ENCODE measurements at places on chromosomes 12 and 14.

DNA sequence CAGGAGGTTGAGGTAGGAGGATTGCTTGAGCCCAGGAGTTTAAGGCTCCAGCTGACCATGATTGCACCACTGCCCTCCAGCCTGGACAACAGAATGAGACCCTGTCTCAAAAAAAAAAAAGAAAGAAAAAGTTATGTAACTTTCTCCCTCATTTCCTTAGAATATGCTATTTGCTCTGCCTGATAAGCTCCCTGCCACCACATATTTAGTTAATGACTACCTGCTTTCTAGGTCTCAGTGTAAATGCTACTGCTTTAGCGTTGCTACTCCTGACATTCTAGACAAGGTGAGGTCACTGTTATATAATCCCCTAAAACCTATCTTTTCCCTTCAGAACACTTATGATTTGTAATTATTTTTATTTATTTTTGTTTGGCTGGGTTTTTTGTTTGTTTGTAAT, 86.3 kb upstream of the AMN1 start:
- DNase-seq = no peak

DNA sequence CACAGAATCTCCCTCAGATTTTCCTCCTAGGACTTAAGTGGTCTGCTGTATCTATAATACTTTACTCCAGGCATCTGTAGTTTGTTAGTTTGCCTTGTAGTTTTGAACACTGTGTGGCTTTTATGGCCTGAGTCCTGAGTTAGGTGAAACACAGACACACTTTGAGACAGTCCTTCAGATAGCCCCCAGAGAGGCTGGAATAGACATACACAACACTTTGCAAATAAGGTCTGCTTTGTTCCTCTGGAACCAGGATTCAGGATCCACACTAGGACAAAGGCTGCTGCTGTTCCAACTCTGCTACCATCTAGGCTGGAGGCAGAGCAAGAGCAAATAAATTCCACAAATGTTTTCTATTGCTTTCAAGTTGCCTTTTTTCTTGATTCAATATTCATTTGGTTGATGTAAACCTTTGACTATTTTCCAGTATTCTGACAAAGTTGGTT, 41.4 kb upstream of the INSM2 start:
- no peak for DNase-seq

DNA sequence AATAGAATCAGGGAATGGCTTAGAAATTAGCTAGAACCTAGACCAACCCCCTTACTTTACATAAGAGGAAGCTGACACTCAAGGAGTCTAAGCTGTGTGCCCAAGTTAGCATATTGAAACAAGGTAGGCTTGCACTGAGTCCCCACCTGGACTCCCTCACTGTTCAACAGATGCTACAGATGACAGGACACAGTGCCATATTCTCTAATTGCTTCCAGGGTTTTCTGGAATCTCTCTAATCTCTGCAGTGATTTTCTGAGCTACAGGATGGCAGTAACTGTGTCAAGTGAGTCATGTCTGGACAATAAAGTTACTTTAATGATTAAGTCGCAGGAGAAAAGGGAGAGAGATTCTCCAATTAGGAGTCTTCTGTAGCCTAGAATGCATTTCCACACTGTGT, 35.8 kb downstream of the AKAP6 start:
- no peak for DNase-seq

DNA sequence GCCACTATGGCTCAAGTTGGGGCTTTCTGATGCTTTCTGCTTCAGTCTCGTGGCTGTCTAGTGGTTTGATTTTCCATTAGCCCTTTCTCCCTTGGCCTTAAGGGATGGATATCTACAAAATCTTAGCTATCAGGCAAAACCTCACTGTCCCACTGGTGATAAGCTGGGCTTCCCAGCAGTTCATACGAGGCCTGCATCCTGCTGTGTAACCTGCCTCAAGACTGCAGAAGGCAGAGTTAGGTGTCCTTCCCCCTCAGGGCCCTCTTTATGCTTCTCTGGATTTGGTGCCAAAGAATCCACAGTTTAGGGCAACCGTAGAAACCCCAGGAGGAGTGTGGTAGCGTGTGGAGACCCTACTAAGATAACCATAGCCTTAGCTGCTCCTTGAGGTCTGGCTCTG, 38.9 kb downstream of the ETV6 start:
- no peak for DNase-seq

DNA sequence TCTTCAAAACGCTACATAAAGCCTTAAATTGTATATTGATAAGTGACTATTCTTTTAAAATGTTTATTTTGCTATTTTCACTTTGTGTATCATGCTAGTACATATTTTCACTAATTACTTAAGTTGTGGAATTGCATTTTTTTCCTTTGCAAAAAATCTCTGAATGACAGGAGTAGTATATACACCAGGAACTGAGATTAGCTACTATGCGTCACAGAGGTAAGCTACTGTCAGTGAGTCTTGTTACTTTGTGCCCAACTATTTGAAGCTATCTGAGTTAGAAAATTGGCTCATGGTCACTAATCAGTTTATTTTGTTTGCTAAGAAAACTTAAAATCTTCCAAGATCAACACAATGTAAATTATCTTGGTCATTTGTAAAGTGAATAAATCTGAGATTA, 887.4 kb downstream of the TMTC2 start:
- DNase-seq = no peak

DNA sequence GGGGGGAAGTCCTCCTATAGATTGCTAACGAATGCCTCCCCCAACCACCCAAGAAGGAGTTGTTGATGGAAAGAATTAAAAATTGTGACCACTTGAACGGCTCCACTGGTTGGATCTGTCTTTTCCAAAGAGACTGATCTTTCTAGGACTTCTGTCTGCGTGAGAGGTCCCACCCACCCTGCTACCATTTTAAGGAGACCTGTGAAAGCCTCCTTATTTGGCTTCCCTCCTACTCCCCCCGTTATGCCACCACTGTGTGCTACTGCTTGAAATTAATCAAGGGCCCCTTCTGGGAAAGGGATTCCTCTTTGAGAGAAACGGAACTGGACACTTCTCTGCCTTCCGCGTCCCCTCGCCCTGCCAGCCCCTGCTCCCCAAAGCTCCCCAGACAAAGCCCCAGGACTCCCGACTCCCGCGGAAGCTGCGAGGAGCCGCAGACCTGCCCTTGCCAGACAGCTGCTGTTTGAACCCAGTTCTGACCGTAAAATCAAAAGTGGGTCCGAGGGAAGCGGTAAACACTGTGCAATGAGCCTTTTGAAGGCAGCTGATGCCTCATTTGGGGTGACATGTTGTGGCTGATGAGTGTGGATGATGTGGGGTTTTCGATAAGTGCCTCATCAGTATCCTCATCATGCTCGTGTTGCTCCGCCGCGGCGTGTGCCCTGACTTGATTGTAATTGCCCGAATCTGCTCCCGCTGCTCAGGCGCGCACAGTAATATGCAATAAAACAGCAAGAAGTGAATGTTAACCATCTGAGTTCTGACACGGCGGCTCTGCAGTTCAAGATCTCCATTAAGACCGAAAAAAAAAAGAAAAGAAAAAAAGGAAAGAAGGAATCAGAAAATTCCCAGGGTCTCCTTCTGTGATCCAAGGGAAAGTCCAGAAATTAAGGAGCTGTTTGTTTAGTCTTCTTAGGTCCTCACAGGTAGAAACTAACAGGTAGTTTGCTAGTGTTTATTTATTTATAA, 48.2 kb downstream of the MBIP start:
- no peak for DNase-seq

GRCh38 chr12:70241845-70242244, 1.4 kb upstream of the CNOT2 start:
- DNase-seq = no peak

- DNase-seq = no peak
These were observed 43.5 kb upstream of the PRKD1 start for GRCh38 chr14:29971101-29971500.

All from cerebellar nuclear complex (tissue), 1 donor.